Dermis microvascular lymphatic vessel endothelial cell (primary cell): ENCODE measurements at places on chromosomes 11 and 22. TPM values are rescaled to one million over a fixed set of nuclear protein-coding genes. Genes with fewer than 3 reads are reported as not detected.

GRCh38 chr22:23613193-23613972, 18.7 kb downstream of the DRICH1 start:
- DNase-seq: no peak

- DNase-seq: no peak
Observed at GRCh38 chr11:35524780-35525179, 636 bp downstream of the PAMR1 start.

DNA sequence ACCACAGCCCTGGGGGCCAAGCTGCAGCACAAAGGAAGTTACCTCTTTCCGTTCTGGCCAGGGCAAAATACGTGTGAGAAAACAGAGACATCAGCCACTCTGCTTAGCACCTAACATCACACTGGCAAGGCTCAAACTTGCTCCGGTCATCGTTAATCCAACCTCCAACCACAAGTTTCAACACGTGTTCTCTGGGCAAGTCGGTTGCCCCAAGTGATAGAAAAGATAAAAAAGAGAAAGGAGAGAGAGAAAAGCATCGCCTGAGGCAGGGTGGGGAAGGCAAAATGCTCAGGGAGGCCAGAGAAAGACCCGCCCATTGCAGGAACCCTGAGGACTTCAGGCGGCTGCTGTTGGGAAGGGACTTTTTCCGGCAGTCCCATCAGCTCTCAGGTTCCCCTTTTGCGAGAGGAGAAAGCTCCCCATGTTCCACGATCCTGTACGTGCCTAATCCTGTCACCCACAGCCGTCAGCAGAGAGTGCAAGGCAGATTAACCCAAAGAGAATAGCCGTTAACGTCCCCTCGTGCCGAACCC, 18.5 kb upstream of the B4GALNT4 start:
- DNase-seq: no peak

GRCh38 chr11:96044311-96044710, 120.4 kb upstream of the MTMR2 start:
- DNase-seq: no peak

Gene GDPD4
- not detected in 2 replicates for total RNA-seq

Gene SF3B2
- 70.3 and 72.7 TPM in 2 replicates for total RNA-seq

Gene OR5AR1
- total RNA-seq: not detected in 2 replicates

Gene DEPDC7
- total RNA-seq: under 0.01 and 0.13 TPM in 2 replicates

Gene FAM111A
- total RNA-seq: 46.3 and 47.0 TPM in 2 replicates

Gene ANGPTL5
- total RNA-seq: not detected in 2 replicates
